NCI-H526 treated with DMSO at 0.1 percent for 48 hours (cell line): ENCODE measurements at places on chromosomes 5 and 9.

GRCh38 chr9:84862810-84863287 is 193.3 kb downstream of the NTRK2 start:
- DNase-seq: no peak

- DNase-seq: no peak
These were observed 12.2 kb upstream of the CLPTM1L start for GRCh38 chr5:1356873-1357787.

DNA sequence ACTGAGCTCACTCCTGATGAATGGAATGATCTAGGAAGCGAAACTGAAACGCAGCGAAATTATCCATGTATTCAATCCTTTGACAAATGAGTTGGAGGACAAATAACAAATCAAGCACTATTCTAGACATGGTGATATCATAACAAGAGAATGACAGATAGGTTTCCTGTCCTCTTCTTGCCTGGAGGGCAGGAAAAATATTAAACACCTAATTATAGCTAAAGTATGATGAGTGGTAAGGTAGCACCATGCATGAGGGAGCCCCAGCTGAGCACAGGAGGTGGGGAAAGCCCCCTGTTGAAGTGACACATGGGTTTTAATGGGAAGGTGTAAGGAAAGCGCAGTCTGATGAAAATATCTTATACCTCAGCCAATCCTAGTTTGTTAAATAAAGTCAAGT is 225.2 kb downstream of the NPR3 start:
- no peak for DNase-seq

GRCh38 chr5:74051076-74051475 is 425.1 kb downstream of the ARHGEF28 start:
- DNase-seq: no peak

DNA sequence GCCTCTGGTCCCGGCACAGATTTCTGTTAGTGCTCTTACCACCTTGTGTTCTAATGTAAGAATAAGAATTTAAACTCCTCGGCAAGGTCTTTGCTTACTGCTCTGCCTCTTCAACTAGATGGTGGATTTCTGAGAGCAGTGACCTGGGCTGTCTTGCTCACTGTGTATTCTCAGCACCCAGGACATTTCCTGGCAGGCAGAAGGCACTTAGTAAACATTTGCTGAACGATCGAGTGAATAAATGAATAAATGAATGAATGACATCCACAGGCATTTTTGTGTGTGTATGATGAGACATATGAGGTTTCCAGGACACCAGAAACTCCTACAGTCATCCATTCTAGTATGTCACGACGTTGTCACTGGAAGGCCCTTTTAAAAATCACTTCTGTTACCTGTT is 143.2 kb downstream of the BOD1 start:
- DNase-seq: no peak

DNA sequence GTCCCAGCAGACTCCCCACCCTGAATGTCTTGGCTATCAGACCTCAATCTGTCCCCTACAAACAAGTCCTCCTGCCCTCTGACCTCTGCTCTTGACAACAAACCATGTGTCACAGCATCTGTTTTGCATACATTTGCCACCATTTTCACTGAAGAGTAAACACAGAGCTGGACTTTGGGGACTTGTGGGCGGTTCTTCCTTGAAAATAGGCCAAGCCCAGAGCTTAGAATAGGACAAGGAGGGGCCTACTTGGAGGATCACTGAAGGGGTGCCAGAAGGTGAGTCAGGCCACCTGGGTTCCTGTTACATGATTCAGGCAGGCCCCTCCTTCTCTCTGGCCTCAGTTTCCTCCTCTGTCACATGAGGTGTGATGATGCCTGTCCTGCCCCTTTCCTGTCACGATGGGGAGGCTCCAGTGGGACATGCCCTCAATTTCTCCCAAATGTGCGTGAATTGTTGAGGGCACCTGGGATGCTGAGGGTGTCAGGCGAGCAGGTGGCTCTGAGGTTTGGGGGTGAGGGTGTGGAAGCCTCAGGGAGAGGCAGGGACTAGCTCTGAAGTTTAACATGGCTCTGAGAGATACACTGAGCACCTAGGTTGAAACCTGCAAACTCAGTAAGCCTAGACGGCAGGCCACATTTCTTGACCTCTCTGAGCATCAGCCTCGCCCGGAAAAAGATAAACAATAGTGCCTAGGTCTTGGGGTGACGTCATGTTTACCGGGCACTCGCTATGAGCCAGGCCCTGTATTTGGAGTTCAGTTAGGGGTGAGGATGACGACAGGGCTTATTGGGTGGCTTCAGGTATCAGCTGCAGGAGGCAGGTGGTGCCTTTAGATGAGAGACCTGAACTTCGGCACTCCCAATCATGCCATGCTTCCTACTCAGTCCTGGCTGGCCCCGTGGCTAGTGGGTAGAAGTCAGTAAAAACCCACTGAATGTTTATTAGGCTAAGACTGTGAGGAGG is 107.6 kb upstream of the PITX1 start:
- DNase-seq: no peak
